Muscle of leg (tissue), 16 donors: ENCODE measurements at places on chromosomes 2 and 18.

DNA sequence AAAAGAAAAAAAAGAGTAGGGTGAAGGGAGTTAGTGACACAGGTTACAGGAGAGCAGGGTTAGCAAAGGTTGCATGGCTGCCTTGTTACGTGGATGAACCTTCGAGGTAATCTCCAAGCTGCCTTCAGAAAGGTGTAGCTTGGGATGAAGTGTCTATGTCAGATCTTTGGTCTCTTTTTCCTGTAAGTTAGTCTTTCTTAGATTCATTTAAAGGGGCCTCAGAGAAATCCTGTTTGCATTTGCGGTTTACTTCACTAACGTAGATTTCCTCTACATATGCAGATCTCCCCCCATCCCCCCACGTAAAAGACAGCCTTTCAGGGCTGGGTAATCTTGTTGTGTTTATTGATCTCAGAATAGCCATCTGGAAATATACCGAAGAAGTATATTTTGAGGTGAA, 83.7 kb downstream of the MTA3 start:
- no peak for DNase-seq

DNA sequence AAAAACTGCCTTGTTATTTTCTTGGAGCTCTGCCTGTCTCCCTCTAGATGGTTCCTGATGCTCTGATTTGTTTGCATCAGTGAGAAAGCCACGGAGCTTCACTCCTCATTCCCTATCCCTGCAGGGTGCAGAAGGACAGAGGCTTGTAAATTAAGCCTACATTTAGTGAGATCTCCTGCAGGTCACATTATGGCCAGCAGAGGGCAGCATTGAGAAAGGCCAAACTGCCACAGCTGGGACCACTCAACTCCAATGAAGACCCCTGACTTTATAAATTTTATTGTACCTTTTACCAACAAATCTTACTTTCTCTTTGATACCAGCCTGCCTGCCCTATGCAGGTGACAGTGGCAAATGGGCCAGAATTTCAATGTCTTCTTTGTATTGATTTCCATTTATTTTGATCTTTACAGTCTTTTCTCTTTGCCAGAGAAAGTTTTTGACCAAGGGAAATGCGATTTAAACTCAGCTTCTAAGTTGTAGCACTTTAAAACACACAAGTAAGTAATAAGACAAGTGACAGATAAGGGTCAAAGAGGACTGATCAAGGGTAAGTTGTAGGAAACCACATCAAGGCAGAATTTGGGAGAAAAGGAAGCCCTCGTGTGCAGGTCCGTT, 1029.1 kb upstream of the KLHL29 start:
- peak; percentile 52 for DNase-seq

DNA sequence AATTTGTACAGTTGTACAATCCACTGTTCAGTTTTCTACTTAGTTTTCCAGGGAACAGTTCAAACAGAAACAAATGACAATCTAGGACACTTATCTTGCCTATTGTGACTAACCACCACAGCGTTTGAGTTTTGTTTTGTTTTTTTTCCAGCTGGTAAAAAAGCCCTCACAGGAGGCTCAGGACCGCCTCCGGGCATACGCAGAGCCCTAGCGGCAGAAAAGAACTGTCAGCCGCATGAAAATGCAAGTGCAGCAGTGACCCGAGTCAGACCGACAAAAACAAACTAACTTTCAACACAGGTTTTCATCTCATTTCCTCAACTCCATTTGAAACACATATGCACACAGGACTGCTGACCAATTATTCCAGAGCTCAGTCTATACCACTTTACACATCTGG, 68.6 kb downstream of the STEAP3 start:
- DNase-seq = no peak

GRCh38 chr2:137221797-137222492, 456.6 kb downstream of the THSD7B start:
- no peak for DNase-seq

- DNase-seq = no peak
These were observed 45.2 kb upstream of the GCG start for GRCh38 chr2:162197069-162197825.

DNA sequence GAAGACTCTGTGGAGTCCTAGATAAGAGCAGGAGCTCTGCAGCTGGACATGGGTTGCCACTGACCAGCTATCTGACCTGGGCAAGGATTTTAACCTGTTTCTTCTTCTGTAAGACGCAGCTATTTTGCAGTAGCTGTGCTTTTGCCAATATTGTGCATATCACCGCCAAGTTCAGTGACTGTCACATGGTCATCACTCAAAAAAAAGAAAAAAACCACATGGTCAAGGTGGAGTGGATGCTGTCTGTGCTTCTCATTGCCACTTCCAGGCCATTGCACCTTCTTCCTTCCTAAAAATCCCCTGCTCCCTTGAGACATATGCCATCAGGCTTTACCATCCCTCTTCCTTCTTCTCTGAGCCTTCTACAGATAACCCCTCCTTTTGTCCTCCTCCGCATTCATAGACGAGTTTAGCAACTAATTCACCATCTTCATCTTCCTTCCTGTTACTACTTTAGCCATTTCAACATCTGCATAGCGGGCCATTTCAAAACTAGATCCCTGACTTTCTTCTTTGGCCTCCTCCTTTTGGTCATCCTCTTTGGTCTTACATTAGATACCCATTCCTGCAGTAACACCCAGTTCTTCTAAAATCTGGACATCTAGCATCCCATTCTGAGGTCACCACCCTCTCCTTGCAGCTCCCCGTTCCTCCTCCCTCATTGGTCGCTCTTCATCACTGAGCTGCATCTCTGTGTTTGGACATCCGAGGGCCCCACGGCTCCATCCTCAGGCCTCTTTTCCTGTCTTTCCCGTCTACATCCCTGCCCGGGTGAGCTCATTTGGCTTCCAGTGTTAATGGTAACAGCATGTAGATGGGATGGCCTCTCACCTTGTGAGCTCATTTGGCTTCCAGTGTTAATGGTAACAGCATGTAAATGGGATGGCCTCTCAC, 17.8 kb downstream of the RNF144A start:
- no peak for DNase-seq

DNA sequence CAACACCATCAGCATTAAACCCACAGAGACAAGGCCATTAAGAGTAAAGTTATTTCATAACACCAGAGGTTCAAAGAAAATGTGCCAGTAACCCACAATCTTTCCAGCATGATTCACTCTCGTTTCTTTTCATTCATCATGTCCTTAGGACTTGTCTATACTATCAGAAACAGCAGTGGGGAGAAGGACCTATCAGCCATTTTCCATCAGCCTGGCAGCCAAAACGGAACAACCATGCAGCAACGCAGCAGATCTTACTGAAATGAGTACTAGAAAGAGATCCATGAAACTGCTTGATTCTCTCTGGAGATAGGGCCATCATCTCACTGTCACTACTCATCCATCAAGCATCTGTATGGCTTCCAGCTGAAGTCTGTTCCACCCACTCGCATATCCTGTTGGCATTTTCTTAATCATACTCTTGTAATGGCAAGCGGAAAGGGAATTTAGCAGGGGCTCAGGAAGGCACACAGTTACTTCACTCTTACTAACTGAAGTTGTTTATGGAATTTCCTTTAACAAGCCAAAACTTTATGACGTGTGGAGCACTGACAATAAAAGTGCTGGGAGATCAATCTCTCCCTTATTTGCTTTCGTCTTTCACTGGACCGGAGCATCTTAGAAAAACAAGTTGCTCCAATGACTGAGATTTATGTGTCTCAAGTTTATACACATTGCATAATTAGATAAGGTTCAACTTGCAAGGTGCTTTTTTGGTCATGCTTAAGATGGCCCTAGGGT, 69.7 kb downstream of the EPHA4 start:
- no peak for DNase-seq

- DNase-seq = no peak
These were observed 1544.4 kb downstream of the LRP1B start for GRCh38 chr2:140586379-140586778.

- peak; percentile 91 for DNase-seq
These were observed 41.9 kb downstream of the SPTBN1 start for GRCh38 chr2:54497763-54498680.

DNA sequence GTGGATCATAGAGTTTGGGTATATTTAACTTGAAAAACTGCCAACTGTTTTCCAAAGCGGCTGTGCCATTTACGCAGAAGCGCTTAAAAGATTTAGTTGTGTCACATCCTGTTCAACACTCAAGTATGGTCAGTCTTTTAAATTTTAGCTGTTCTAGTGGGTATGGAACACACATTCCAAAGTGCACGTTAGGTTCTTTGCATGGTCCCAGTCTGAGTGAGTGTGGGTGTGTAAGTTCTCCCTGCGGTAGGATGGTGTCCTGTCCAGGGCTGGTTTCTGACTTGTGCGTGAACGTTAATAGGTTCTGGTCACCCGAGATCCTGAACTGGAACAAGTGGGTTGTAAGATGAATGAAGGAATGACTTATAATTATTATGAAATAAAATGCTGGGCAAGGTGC, 28.4 kb upstream of the IL36G start:
- no peak for DNase-seq

- DNase-seq = peak; percentile 86
These were observed 369.1 kb downstream of the MTX2 start for GRCh38 chr2:176638167-176639015.

GRCh38 chr2:166384774-166385173, 9.0 kb upstream of the SCN9A start:
- DNase-seq = peak; percentile 46

DNA sequence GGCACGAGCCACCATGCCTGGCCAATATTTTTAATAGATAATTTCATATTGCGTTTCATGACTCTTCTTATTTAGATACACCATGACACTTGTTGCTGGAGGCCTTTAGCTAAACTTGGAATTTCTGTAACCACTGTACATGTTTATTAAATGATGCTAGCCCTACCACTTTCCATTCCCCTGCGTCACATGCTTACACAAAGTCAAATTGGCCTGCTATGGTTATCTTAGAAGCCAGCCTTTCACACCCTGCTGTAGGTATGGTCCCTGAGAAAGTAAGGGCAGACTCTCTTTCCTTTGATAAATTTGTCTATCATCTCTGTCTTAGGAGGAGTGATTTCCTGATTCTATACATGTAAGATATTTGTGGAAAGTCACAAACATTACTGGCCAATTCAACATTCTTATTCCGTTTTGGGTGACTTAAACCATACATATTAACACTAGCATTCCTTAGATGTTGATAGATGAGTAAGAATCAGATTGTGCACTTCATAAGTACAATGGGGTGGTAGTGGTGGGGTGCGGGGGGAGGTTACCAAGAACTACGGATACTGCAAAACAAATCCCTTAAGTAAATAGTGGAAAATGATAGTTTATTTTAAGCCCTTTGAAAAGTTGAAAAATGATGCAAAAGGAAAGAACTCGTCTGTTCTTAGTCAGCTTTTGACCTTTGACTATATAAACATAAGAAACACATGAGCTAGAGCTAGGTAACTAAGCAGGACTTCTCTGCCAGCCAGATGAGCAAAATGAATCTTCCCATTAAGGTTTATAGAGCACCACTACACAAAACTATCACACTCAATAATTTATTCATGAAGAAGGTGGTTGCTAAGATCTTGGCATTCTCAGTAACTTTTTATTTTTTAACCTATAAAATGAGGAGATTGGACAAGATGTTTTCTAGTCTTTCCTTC, 7.9 kb upstream of the NDUFV2 start:
- no peak for DNase-seq

DNA sequence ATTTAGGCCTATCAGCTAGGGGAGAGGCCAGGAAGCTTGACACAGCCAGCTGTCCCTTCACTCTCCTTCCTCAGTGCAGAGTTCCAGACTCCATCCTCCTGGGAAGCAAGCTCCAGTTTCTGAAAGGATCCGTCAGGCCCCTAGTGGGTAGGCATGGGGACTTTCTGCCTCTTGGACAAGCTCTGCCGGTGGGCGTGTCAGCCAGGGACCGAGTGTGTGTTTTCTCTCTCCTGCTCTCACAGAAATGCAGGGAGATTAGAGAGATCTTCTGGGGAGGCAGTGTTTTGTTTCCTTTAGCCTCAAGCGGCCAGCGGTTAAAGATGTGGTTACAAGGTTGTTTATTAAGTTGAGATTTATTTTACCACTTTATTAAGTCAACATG, 29.9 kb upstream of the OTOS start:
- DNase-seq = no peak

DNA sequence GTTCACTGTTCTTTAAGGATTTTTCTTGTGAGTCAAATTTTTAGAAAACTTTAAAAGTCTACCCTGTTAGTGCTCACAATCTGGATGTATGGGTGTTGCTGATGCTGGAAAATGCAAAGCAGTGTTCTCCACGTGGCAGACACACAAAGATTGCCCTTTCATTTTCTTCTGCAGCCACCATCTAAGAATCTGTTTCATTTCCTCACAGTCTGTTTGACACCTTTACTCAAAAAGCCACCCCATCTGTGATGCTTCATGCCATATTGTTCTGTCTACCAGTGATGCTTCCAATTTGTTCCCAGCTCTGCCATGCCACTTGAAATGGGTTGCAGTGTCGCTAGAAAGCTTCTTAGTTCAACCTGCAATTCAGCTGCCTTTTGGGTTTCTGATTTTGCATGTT, 464.2 kb upstream of the UBE2E3 start:
- no peak for DNase-seq

DNA sequence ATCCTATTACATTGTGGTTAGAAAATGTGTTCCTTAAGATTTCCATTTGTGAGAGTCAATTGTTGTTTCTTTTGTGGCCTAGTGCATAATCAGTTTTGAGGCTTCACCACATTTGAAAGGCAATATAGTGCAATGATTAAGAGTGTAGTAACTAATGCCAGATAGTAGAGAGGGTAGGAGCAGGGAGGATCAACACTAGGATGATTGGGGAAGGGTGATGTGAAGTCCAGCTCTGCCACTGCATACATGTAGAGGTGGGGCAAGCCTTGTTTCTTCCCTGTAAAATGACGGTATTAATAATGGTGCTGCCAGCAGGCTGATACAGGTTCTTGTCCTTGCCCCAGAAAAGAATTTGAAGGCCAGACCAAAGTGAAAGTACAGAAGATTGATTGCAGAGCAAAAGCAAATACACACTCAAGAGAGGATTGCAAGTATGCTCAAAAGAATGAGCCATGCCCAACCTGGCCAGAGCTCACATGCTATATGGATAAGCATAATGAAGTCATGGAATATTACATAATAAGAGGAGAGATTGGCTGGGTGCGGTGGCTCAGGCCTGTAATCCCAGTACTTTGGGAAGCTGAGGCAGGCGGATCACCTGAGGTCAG, 8.0 kb downstream of the SP100 start:
- no peak for DNase-seq

GRCh38 chr2:216012830-216013079, 596 bp downstream of the MREG start:
- no peak for DNase-seq

- no peak for DNase-seq
These were observed 90.4 kb upstream of the FAM110C start for GRCh38 chr2:136666-137065.
